ENCODE measurements at places on chromosomes 3 and 15.

GRCh38 chr3:51535146-51536019, 3.1 kb upstream of the RAD54L2 start:
- DNase-seq, result no peak

DNA sequence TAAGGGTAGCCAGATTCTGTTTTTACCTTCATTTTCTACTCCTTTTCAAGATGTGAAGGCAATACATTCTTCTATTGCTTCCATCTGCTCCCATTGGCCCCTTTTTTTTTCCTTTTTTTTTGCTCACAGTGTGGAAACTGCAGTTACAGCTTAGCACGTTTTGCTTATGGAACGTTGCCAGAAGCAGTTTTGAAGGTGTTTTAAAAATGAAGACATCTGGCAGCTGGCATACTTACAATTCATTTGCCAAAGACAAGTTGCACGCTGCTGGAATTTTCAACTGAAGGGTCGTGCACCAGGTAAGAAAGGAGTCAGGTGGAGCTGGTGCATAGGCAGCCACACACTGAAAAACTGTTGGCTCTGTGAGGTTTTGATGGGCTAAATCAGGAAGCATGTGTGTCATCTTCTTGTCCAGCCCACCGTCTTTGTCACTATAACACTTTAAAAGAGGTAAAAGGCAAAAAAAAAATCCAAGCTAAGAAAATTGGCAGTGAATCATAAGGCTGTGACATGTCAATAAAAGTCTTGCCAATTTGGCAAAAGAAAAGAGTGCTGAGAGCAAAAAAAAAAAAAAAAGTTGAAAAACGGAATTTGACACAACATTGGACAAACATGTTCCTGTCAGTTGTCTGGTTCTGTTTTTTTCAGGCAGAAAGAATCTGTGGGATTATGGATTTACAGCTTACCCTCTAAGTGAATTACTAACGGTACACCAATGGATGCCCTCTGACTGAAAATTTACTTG, 225.4 kb upstream of the SOX2 start:
- DNase-seq, result no peak

- DNase-seq, result no peak
Observed at GRCh38 chr3:11335056-11335608, 62.9 kb downstream of the ATG7 start.

- no peak for DNase-seq
Observed at GRCh38 chr15:23642413-23643044, 5.1 kb downstream of the MAGEL2 start.

GRCh38 chr15:40878785-40879184, 4.8 kb upstream of the RHOV start:
- no peak for DNase-seq

GRCh38 chr3:126415661-126416591, 21.2 kb downstream of the CFAP100 start:
- no peak for DNase-seq

DNA sequence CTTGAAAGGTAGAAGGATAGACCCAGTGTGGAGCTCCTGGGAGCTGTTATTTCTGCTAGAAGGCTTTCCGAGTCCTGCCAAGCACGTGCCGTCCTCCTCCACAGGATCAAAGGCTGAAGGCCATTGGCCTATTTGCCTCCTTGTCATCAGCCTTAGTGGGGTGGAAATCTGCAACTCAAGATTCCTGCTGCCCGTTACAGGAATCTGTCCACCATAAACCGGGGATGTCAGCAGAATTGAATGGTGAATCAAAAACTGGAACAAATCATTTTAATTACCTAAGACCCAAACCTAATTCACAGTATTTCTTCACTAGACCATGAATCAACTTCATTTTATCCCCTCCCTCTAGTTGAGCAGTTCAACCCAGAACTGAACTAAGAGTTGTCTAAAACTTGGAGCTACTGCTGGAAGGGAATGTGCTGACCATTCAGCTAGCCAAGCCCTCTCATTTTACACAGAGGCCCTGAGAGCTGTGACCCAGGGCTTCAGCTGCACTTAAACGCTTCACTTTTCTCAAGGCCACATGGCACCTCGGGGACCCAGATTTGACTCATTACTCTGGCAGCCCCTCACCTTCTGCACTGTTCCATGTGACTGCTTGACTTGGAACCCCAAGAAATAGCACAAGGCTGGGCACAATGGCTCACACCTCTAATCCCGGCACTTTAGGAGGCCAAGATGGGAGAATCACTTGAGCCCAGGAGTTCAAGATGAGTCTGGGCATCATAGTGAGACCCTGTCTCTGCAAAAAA, 36.8 kb upstream of the KIF23 start:
- DNase-seq, result no peak

DNA sequence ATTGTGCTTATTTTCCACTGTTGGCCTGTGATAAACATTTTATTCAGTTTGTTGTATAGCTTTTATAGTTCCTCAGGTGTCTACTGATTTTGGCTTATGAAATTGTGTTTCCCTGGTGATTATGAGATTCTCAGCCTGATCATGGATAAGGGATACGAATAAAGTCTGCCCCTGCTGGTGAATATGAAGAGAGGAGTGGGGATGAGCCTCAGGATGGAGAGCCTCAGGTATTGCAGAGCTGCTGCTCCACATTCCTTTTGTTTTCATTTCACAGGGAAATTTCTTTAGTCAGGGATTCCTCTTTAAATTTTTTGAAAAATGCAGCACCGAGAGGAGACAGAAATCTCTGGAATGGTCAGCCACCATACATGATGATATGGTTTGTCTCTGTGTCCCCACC, 14.7 kb upstream of the RAB6B start:
- no peak for DNase-seq

- no peak for DNase-seq
Observed at GRCh38 chr3:178320456-178321351, 215.5 kb upstream of the KCNMB2 start.

DNA sequence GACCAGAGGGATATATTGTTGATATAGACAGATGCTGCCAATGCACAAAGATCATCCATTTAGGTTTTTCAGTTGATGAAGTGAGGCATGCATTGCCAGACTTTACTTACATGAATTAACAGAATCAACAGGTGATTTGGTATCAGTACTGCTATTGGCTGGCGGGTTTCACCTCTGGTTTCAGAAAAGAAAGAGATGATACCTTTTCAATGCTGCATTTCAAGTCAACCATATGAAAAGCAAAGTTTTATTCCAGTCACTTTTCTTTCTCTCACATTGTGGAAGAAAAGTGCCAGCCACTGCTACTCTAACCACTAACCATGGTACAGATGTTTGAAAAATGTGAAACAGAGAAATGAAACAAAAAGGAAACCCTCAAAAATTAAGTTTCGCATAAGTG, 289.1 kb downstream of the TIGIT start:
- DNase-seq, result no peak

DNA sequence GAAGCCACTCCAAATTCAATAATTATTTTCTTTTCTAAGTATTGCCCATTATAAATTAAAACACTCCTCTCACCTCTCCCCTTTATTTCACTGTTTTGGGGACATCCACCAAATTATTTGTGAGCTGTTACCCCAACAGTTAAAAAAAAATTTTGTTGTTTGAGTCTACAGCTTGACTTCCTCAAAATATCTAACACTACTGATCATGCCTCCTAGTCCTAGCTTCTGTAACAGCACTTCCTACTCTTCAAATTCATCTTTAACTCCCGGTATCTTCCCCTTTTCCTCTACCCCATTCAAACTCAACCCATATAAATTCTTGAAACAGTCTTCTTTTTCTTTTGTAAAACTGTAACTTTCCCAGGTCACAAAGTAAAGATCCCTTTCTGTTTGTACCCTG, 15.9 kb downstream of the PARL start:
- no peak for DNase-seq

GRCh38 chr3:120506828-120507774, 56.3 kb upstream of the FSTL1 start:
- no peak for DNase-seq

DNA sequence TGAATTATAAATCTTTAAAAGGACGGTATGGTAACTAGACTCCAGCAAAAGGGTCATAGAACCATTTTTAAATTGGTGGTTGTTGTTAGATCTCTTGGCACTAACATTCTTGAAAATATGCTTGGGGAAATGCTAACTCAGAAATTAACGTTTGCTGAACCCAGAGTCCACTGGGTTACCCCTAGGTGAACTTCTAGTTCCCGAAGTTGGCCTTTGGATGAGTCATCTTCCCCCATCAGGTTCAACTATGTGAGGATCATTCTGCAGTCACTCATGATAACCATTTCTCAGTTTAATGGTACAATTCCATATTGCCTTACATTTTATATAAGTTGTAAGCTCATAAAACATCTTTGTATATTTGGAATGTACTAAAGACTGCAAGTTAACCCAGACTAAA, 204.7 kb downstream of the THSD4 start:
- DNase-seq, result no peak

DNA sequence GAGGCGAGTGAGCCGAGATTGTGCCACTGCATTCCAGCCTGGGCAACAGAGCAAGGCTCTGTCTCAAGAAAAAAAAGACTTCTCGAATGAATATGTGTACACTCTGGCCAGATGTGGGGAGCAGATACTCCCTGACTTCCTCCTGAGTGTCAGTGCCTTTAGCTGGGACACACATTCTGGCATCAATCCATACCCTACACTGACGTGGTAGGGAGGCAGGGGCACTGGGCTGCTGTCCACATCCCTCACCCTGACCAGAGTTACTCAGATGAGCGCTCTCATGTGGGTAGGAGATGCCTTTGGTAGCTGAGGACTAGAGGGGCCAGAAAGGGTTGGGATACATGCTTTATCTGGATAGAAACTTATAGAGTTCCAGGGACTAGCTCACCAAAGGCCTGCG, 15.6 kb downstream of the LIMD1 start:
- DNase-seq, result no peak

- DNase-seq, result no peak
Observed at GRCh38 chr3:187941135-187941847, 196.0 kb upstream of the BCL6 start.

DNA sequence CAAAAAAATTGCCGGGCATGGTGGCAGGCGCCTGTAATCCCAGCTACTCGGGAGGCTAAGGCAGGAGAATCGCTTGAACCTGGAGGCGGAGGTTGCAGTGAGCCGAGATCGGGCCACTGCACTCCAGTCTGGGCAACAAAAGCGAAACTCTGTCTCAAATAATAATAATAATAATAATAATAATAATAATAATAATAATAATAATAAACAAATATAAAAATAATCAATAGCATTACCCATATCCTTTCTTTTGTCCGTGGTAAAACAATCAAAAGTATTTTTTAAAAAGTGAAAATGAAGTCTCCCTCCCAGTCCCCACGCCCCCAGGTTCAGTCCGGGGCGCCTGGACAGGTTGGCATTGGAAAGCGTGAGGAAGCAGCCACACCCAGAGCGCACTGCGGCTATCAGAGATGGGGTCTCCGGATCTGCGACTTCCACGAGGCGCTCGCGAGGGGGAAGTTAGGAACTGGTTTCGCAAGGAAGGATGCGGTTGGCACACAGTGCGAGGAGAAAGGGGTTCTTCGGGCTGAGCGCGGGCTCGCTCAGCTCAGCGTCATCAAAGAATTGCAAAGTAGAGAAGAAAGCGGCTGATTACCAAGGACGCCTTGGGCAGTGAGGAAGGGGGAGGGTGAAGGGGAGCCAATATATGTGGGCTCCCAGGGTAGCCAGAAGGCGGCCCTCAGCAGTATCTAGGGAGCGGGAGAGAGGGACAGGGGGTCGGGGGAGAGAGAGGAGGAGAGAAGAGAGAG, 69.5 kb upstream of the EPHB3 start:
- DNase-seq, result no peak

DNA sequence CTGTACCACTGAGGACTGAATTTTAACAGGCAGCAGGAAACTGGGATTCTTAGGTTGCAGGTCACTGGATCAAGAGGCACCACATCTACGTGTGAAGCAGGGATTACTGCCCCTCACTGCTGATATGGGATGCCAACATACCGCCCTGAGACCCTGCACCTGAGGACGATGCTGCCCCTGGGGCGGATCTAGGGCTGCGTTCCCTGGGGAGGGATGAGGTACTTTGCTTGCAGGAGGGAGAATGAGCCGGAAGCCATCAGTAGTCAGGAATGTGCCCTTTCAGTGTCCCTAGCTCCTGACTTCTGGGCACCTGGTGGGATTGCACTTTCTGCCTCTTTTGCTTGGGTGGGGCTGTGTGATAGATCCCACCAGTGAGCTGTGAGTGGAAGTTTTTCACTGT, 122.8 kb downstream of the RPLP1 start:
- no peak for DNase-seq

GRCh38 chr3:165919284-165919683, 82.1 kb upstream of the BCHE start:
- no peak for DNase-seq

DNA sequence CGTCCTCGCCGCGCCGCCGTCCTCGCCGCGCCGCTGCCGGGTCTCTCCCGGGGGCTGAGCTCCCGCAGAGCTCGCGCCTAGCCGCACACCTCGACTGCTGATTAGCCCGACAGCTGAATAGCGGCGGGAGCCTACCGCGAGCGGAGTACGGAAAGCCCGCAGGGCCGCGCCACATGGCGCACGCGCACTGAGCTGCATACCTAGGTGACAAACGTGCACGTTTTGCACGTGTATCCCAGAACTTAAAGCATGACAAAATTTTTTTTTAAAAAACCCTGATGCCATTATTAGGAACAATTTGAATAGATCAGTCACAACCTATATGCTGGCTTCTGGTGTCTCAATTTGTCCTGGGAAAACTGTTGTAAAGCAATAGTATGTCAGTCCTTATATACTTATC, at the start of gene GOLGA8A:
Gene GOLGA8A (minus strand): TSS at position 122 of the 400 bp plus-strand sequence. CDS start 48,117 bp downstream, outside the sequence.
- DNase-seq, result peak; percentile 75
